ENCODE measurements at places on chromosomes 7 and 10.

GRCh38 chr10:92681306-92681834 is 8.4 kb upstream of the HHEX start:
- no peak for DNase-seq

DNA sequence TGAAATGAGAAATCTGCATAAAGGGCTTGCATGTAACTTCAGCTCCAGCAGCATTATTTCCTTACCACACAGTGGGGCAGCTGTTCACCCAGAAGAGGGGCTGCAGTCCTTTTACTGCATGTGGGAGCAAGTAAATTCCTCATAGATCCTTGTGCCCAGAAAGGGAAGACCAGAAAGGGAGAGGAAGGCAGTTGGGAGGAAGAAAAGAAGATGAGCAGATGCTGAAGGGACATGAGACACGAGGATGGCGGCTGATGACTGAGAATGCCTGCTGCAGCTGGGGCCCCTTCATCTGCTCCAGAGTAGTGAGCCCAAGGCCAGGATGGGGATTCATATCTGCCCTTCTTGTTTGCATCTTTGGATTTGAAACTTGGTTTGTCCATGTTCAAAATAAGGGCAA is 80.5 kb downstream of the WIPF3 start:
- no peak for DNase-seq

GRCh38 chr7:11607686-11608085 is 224.3 kb downstream of the THSD7A start:
- no peak for DNase-seq

DNA sequence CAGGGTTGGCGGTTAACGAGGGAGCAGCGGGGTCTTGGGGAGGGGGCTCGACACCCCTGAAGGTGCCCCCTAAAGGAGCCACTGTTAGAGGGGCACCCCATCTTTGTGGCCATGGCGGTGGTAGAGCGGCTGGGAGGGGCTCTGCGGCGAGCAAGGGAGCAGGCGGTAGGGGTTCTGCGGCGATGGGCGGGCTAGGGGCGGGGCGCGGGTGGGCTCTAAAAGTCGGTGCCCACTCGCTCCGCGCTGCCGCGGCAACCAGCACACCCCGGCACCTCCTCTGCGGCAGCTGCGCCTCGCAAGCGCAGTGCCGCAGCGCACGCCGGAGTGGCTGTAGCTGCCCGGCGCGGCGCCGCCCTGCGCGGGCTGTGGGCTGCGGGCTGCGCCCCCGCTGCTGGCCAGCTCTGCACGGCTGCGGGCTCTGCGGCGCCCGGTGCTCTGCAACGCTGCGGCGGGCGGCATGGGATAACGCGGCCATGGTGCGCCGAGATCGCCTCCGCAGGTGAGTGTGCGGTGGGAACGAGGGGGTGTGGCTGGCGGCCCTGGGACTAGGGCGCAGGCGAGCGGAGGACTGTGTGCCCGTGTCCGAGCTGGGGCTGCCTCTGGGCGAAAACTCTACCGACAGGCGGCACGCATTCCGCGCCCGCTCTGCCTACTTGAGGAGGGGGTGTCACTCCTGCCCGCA is at the start of gene MEST:
MEST (plus strand) TSS at position 245 of the 682 bp plus-strand sequence; CDS start at position 474, 229 bp downstream.
- no peak for DNase-seq

DNA sequence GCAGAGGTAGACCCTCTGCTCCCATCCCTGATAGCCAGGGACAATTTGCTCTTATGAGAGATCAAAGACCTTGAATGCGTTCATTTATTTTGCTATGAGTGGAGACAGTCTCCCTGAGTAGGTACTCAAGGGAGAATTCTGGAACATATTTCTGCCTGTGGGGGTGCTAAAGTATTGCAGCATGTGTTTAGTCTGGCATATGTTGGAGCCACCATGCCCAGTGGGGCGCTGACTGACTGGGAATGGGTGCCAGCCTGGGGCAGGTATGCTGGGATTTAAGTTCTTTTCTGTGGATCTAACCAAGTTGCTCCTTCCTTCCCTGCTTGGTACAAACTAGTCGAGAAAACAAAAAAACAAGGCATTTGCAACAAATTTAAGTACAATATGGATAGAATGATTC is 99.1 kb downstream of the JCAD start:
- DNase-seq = no peak

DNA sequence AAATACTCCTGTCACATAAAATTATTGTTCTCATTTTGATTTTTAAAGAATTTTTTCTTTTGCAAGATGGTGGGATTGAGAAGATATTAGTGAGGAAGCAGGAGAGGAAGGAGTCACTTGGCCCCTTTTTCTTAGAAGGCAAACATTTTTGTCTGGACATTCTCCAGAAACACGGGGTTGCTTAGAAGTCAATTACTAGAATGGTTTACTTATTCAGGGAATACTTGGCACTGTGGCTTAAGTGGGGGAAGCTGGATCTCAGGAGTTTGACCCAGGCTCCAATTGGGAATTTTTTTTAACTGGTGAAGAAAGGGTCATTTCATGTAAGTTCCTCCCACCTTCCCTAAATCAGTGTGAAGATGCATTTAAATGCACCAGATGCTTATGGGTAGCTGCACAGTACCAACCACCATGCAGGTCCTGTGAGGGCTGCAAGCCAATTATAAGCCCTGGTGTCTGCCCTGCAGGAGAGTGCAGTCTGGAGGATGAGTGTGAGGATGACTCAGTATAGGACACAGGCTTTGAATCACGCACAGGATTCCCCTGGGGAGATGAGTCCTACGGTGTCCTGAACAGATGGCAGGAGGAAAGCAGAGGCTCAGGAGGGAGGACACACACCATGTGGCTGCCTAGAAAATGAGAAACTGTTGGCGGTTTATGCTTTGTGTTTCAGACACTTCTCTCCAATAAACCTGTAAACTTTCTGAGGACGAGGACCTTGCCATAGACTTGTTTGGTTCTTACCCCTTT is 299.1 kb downstream of the PLXNA4 start:
- no peak for DNase-seq

GRCh38 chr10:62380016-62380415 is 5.8 kb downstream of the ZNF365 start:
- DNase-seq = no peak

DNA sequence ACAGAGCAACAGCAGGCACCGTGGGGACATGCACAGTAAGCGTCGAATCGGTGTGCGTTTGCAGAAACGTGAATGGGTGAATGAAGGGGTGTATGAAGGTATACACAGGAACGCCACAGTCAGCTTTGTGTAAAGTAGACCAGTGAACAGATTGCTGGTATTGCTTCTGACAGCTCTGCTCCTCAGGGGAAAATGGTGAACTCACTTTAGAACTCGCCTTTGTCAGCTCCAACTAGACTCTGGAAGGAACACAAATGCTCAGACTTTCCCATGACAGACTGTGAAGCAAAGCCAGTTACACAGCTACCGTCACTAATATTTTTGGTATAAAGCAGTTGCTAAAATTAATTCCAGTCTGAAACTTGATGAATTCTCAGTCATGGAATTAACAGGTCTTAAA is 78.9 kb downstream of the CUX1 start:
- DNase-seq = no peak

- no peak for DNase-seq
Observed at GRCh38 chr7:155594961-155595366, 48.6 kb upstream of the CNPY1 start.

- no peak for DNase-seq
Observed at GRCh38 chr7:16447876-16448275, 17.7 kb downstream of the SOSTDC1 start.

GRCh38 chr10:57579926-57580325 is 687.8 kb downstream of the IPMK start:
- no peak for DNase-seq

GRCh38 chr7:41517771-41518170 is 185.1 kb downstream of the INHBA start:
- DNase-seq = no peak

DNA sequence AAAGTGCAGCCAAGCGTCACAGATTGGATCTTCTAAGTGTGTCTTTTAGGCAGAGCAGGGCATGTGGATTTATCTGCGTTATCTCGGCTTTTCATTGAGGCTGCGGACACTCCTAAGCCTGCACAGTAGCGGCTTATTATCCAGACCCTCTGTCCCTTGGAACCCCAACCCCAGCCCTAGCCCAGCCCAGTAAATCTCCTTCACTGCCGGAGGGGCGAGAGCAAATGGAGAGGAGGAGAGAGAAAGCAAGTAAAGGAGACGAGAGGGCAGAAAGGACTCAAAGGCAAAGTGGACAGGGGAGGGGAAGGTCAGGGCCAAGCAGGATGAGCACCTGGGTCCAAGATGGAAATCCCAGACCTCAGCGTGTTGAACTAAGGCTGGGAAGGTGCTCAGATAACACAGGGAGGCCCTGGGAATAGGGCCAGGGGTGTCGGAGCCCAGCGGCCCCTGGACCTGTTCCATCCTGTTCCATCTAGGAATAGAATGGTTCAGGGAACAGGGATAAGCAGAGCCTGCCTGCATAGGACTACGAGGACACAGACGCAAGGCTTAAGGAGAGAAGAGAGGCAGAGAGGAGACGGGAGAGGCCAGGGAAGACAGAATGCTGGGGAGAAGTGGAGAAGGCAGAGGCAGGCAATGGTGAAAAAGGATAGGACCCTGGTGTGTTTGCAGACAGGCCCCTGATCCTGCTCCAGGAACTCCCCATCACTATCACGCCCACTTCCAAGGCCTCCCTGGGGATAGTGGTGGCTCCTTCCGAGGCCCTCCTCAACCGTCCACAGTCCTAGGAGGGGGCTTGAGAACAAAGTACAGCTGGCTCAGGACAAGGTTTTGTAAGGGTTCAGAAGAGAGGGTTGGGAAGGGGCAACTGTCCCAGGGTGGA is 99.6 kb downstream of the CHST15 start:
- DNase-seq = no peak

GRCh38 chr10:128125416-128125943 is 743 bp downstream of the MKI67 start:
- no peak for DNase-seq

- DNase-seq = no peak
Observed at GRCh38 chr7:134723892-134724291, 55.5 kb upstream of the CALD1 start.

DNA sequence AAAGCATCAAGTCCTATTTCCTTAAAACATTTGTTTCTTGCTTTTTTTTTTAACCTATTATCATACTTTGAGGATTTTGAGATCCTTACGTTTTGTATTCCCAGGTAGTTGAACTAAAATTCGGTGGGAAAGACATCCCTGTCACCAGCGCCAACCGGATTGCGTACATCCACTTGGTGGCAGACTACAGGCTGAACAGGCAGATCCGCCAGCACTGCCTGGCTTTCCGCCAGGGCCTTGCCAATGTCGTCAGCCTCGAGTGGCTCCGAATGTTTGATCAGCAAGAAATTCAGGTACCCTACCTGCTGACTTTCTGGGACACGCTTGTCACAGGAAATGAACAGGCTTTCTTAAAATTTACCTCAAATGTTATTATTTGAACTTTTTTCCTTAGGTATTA is 83.0 kb upstream of the DNAJB6 start:
- no peak for DNase-seq

DNA sequence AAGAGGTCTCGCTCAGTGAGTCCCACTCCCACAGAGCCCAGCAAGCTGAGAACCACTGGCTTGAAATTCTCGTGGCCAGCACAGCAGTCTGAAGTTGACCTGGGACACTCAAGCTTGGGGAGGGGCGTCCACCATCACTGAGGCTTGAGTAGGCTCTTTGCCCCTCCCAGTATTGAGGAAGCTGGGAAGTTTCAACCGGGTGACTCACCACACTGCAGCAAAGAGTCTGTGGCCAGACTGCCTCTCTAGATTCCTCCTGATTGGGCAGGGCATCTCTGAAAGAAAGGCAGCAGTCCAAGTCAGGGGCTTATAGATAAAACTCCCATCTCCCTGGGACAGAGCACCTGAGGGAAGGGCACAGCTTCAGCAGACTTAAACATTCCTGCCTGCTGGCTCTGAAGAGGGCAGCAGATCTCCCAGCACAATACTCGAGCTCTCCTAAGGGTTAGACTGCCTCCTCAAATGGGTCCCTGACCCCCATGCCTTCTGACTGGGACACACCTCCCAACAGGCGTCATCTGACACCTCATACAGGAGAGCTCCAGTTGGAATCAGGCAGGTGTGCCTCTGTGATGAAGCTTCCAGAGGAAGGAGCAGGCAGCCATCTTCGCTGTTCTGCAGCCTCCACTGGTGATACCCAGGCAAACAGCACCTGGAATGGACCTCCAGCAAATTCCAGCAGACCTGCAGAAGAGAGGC is 970.9 kb upstream of the LRRN3 start:
- no peak for DNase-seq

DNA sequence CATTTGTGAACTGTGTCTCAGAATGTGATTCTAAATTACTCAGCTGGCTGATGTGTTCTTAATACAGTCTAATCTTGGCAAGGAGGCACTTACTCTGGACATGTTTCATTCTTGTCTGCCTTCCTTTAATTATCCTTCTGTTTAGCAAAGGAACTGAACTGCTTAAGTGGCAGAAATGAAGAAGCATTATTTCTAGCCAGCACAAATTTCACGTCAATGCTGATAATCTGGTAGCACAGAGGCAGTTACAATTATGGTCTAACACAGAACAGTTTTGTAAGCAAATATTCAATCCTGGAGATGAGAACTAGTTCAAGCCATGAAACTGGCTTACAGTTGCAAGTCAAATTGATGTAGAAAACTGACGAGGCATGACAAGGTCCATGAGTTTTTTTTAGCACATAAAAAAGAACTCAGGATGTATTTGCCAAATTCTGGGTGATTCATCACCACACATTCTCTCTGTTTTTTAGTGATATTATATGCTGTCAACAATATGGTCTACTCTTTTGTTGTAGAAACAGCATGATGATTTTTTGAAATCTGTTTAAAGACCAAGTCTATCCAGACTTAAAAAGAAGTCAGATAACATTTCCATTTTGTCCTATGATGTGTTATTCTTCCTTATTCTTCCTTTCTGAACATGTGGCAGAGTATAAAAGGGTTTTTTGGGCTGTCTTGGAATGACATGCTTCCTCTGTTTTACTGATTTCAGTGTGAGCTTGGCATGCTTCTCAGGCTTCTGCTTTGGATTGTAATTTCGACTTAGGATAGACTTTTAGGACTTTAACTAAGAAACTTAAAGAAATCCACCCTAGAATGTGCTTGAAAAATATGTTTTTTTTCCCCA is 154.8 kb downstream of the DNAJB9 start:
- DNase-seq = no peak

DNA sequence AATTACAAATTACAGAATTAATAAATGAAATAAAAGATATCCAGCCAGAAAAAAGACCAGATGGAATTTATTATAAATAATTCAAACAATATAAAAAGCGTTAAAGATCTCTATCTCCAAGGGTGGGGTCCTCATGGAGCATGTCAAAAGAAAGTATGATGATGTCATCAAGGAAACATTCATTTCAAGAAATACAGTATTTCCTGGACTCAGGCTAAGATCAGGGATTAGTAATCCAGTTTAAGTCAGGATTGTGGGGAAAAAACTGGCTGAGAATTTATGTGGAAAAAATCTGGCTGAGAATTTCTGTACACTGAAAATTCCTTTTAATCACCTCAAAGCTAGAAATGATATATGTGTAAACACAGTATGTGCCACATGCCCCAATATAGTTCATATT is 1075.3 kb downstream of the XPNPEP1 start:
- DNase-seq = no peak

DNA sequence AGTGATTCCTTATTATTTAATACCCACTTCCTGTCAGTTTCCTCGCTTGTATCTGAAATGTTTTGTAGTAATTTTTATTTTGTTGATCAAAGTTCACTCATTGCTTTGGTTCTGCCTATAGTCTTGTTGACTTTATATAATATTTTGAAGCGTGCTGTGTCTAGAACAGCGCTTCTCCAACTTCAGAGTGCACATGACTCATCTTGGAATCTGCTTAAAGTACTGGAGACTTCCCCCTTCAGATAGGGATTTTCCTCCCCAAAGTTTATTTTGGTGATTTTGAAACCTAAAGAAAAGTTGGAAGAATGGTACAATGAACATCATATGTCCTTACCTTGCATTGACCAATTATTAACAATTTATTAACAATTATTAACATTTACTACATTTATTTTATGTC is 5.8 kb downstream of the COMTD1 start:
- no peak for DNase-seq

- no peak for DNase-seq
Observed at GRCh38 chr7:4720225-4720624, 38.1 kb downstream of the FOXK1 start.
